Spleen (tissue), 13 donors: ENCODE measurements at places on chromosomes 5 and 9. TPM values are rescaled to one million over a fixed set of nuclear protein-coding genes. Genes with fewer than 3 reads are reported as not detected.

DNA sequence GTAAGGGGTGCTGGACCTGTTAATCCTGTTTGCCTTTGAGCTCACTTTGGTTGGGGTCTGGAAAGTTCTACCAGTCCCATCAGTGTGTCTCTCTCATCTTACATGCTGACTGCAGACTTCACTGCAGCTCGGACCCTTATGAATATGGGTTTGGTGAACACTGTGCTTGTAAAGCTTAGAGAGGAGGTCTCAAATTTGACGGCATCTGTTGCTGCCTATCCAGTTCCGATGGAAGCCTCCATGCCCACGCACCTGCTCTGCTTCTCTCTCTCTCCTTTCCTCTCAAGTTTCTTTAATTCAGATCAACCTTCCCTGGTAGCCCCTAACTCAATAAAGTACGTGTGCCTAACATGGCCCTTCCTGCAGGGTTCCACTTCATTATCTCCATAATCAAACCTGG is 217.9 kb downstream of the HSPA4 start:
- no peak for DNase-seq
- H3K4me1 ChIP-seq, result no peaks in the 10 kb centered on the region
- H3K36me3 ChIP-seq, result no peaks in the 10 kb centered on the region
- no peaks in the 10 kb centered on the region for H3K27me3 ChIP-seq
- H3K4me3 ChIP-seq, result no peak overlapping the region
- no peak overlapping the region for H3K27ac ChIP-seq

GRCh38 chr9:137705906-137706305 is 87.1 kb downstream of the EHMT1 start:
- no peaks in the 10 kb centered on the region for H3K27me3 ChIP-seq
- peaks cover 1% of the 10 kb centered on the region for H3K36me3 ChIP-seq
- H3K4me3 ChIP-seq, result no peak overlapping the region
- peaks cover 41% of the 10 kb centered on the region for H3K4me1 ChIP-seq

GRCh38 chr5:76050134-76050533 is 33.0 kb upstream of the SV2C start:
- no peak overlapping the region for H3K27ac ChIP-seq
- no peaks in the 10 kb centered on the region for H3K27me3 ChIP-seq
- no peaks in the 10 kb centered on the region for H3K36me3 ChIP-seq
- no peak for DNase-seq
- no peaks in the 10 kb centered on the region for H3K4me1 ChIP-seq

GRCh38 chr9:111886983-111887718 is 9.5 kb upstream of the UGCG start:
- DNase-seq, result no peak
- no peak overlapping the region for H3K27ac ChIP-seq
- H3K36me3 ChIP-seq, result no peaks in the 10 kb centered on the region
- peaks cover 14% of the 10 kb centered on the region for H3K4me1 ChIP-seq
- H3K4me3 ChIP-seq, result no peak overlapping the region
- no peaks in the 10 kb centered on the region for H3K27me3 ChIP-seq

PCDHB6 gene
- total RNA-seq, result 0.66 TPM

- H3K36me3 ChIP-seq, result peaks cover 24% of the 10 kb centered on the region
- no peak overlapping the region for H3K4me3 ChIP-seq
- H3K27ac ChIP-seq, result no peak overlapping the region
- no peaks in the 10 kb centered on the region for H3K27me3 ChIP-seq
- DNase-seq, result peak; percentile 80
Measured at GRCh38 chr5:140239939-140240700, 62.8 kb downstream of the PFDN1 start.

DNA sequence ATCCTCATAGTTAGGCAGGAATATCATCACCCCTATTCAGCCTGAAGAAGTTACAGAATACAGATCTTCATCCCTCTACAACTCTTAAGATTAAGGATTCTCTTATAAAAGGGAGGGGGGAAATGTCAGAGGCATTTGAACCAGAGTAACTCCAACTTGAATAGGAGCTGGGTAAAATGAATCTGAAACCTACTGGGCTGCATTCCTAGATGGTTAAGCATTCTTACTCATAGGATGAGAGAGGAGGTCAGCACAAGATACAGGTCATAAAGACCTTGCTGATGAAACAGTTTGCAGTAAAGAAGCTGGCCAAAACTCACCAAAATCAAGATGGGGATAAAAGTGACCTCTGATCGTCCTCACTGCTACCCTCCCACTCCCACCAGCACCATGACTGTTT is 14.4 kb downstream of the FREM1 start:
- no peak overlapping the region for H3K4me3 ChIP-seq
- no peak overlapping the region for H3K27ac ChIP-seq
- no peak for DNase-seq
- H3K36me3 ChIP-seq, result no peaks in the 10 kb centered on the region
- no peaks in the 10 kb centered on the region for H3K27me3 ChIP-seq

GRCh38 chr5:16666130-16666882 is 49.5 kb upstream of the RETREG1 start:
- DNase-seq, result no peak
- no peaks in the 10 kb centered on the region for H3K4me1 ChIP-seq
- peaks cover 57% of the 10 kb centered on the region for H3K36me3 ChIP-seq
- no peak overlapping the region for H3K4me3 ChIP-seq
- no peak overlapping the region for H3K27ac ChIP-seq

TTF1 gene
- total RNA-seq, result 18.5 TPM

OBP2B gene
- total RNA-seq, result not detected

- no peak overlapping the region for H3K4me3 ChIP-seq
- no peak for DNase-seq
- peaks cover 14% of the 10 kb centered on the region for H3K36me3 ChIP-seq
- peaks cover 4% of the 10 kb centered on the region for H3K4me1 ChIP-seq
Measured at GRCh38 chr5:80865551-80865950, 94.6 kb upstream of the RASGRF2 start.

- no peak for DNase-seq
- no peak overlapping the region for H3K4me3 ChIP-seq
- peaks cover 25% of the 10 kb centered on the region for H3K4me1 ChIP-seq
- H3K27ac ChIP-seq, result no peak overlapping the region
Measured at GRCh38 chr9:15505921-15506320, 4.8 kb downstream of the PSIP1 start.

FLT4 gene
- 37.5 TPM for total RNA-seq

DNA sequence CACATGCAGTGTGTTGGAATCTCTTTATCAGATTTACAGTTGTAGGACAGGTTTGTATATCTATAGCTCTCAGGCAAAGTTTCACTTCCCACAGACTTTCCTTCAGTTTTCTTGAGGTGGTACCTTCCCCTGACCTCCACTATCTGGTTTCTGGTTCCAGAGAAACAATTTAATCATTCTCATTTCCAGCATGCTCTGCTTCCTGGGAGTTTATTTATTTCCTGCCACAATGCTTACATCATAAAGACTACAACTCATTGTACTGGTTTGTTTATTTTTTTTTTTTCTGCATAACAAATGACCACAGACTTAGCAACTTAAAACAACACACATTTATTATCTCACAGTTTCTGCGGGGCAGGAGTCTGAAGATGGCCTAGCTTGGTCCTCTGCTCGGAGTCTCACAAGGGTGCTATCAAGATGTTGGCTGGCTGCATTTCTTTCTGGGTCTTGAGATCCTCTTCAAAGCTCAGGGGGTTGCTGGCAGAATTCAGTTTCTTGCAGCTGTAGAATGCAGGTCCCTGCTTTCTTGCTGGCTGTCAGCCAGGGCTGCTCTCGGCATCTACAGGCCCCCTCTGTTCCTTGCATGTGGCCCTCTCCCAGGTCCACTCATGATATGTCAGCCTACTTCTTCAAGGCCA is 247.7 kb downstream of the ENC1 start:
- H3K4me3 ChIP-seq, result no peak overlapping the region
- no peaks in the 10 kb centered on the region for H3K36me3 ChIP-seq
- no peaks in the 10 kb centered on the region for H3K4me1 ChIP-seq

- H3K4me1 ChIP-seq, result no peaks in the 10 kb centered on the region
- peak; percentile 76 for DNase-seq
- H3K27me3 ChIP-seq, result no peaks in the 10 kb centered on the region
- H3K4me3 ChIP-seq, result no peak overlapping the region
- H3K36me3 ChIP-seq, result no peaks in the 10 kb centered on the region
Measured at GRCh38 chr5:152560512-152561137, 155.5 kb upstream of the NMUR2 start.

- H3K36me3 ChIP-seq, result no peaks in the 10 kb centered on the region
- no peak for DNase-seq
- no peaks in the 10 kb centered on the region for H3K4me1 ChIP-seq
- no peaks in the 10 kb centered on the region for H3K27me3 ChIP-seq
Measured at GRCh38 chr9:91483835-91484234, 60.2 kb upstream of the NFIL3 start.

TAF1L gene
- 0.14 TPM for total RNA-seq

DNA sequence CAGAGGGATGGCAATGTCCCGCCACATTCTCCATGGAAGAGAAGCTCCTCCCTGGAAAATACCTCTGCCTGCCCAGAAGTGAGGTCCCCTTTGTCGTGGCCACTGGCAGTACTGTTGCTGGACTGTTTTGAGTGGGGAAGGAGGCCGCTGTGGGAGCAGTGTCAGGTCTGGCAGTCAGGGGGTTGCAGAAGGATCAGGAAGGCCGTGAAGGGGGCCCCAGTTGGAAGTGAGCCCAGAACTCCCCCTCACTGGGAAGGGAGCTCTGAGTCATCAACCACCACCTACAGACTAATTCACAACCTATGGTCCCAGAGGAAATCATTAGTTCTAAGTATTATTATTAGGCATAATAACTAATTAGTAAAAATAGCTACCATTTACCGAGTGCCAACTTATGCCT is 200.4 kb downstream of the TTLL11 start:
- H3K36me3 ChIP-seq, result no peaks in the 10 kb centered on the region
- no peak overlapping the region for H3K4me3 ChIP-seq
- no peak for DNase-seq
- H3K27me3 ChIP-seq, result no peaks in the 10 kb centered on the region
- H3K27ac ChIP-seq, result no peak overlapping the region
- H3K4me1 ChIP-seq, result peaks cover 9% of the 10 kb centered on the region

DNA sequence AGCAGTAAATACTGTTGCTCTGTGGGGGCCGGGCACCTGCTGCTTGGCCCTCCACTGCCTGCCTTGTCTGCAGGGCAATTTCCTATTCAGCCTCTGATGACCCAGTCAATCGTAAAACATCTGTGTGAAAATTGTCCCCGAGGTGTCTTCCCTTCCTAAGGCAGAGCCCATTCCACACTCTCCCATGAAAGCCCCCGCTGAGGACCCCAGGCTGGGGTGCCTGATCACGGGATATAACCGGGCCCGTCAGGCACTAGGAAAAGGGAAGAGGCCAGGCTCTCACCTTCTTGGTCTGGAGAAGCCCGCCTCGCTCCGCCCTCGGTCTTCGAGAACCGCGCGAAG is 27.2 kb upstream of the SCGB3A1 start:
- peak overlapping the region; percentile 13 for H3K4me3 ChIP-seq
- peaks cover 17% of the 10 kb centered on the region for H3K27me3 ChIP-seq
- H3K4me1 ChIP-seq, result peaks cover 12% of the 10 kb centered on the region
- peaks cover 8% of the 10 kb centered on the region for H3K36me3 ChIP-seq
- no peak overlapping the region for H3K27ac ChIP-seq

DNA sequence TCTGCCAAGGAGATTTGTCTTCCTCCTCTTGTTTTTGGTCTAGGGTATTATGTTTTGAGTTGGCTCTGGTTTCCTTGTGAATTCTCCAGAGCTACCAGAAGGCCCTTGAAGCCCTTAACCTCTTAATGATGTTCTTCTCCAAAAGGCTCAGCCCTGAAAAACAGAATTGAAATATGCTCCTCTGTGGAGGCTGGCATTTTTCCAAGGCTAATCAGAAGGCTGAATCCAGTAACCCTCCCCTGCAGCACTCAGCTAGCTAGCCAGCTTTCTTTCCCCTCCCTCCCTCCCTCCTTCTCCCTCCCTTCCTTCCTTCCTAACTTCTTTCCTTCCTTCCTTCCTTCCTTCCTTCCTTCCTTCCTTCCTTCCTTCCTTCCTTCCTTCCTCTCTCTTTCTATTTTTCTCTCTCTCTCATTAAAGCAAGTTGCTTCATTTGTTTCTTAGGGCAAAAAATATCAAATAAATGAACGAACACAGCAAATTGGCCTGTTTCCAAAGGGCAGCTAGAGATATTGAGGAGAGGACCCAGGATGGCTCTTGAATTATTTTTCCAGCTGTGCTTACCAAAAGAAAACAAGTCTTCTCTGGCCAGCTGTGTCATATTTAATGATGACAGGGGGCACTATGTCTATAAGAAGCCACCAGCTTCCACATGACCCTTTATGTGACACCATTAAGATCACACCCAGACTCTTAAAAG is 38.7 kb downstream of the JAKMIP2 start:
- H3K4me3 ChIP-seq, result no peak overlapping the region
- no peaks in the 10 kb centered on the region for H3K4me1 ChIP-seq
- H3K27me3 ChIP-seq, result no peaks in the 10 kb centered on the region
- no peaks in the 10 kb centered on the region for H3K36me3 ChIP-seq
- DNase-seq, result no peak
- no peak overlapping the region for H3K27ac ChIP-seq

GRCh38 chr5:163410505-163410904 is 26.9 kb upstream of the CCNG1 start:
- no peak overlapping the region for H3K4me3 ChIP-seq
- H3K36me3 ChIP-seq, result no peaks in the 10 kb centered on the region
- H3K27ac ChIP-seq, result no peak overlapping the region
- DNase-seq, result no peak
- H3K4me1 ChIP-seq, result peaks cover 5% of the 10 kb centered on the region

ALDH1A1 gene
- total RNA-seq, result 129 TPM

IL9 gene
- total RNA-seq, result not detected

CSNK1G3 gene
- total RNA-seq, result 51.6 TPM

NPDC1 gene
- 102 TPM for total RNA-seq

- no peak overlapping the region for H3K4me3 ChIP-seq
- H3K4me1 ChIP-seq, result no peaks in the 10 kb centered on the region
- no peaks in the 10 kb centered on the region for H3K27me3 ChIP-seq
- no peak for DNase-seq
- H3K36me3 ChIP-seq, result no peaks in the 10 kb centered on the region
- peak overlapping the region; percentile 50 for H3K27ac ChIP-seq
Measured at GRCh38 chr5:53071738-53072137, 37.8 kb downstream of the MOCS2 start.

- H3K27me3 ChIP-seq, result no peaks in the 10 kb centered on the region
- H3K4me1 ChIP-seq, result peaks cover 96% of the 10 kb centered on the region
- no peak for DNase-seq
- no peaks in the 10 kb centered on the region for H3K36me3 ChIP-seq
- no peak overlapping the region for H3K4me3 ChIP-seq
Measured at GRCh38 chr5:151679421-151680155, 7.1 kb downstream of the SPARC start.

- H3K27ac ChIP-seq, result no peak overlapping the region
- H3K4me3 ChIP-seq, result no peak overlapping the region
- H3K36me3 ChIP-seq, result no peaks in the 10 kb centered on the region
- H3K4me1 ChIP-seq, result peaks cover 7% of the 10 kb centered on the region
- DNase-seq, result no peak
Measured at GRCh38 chr5:68176802-68177479, 38.6 kb upstream of the PIK3R1 start.

GRCh38 chr5:142202282-142202681 is 93.7 kb downstream of the NDFIP1 start:
- H3K27ac ChIP-seq, result no peak overlapping the region
- H3K4me1 ChIP-seq, result no peaks in the 10 kb centered on the region
- DNase-seq, result no peak
- H3K36me3 ChIP-seq, result no peaks in the 10 kb centered on the region
- no peaks in the 10 kb centered on the region for H3K27me3 ChIP-seq

DNA sequence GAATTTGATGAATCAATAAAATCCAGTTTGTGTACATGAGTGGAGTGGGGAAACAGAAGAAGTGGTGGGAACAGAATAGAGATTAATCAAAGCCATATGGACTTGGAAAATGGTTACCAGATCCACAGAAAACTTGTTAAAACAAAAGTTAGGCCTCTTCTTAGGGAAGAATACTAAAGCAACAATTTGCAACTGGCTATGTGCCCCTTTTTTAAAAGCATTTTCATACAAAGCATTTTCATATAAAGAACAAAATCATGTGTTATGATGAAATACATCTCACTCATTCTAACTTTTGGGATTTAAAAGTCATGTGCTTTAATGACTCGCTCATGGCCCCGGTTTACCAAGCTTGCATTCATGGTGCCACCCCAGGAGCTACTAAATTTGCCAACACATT is 276.9 kb downstream of the EFNA5 start:
- no peaks in the 10 kb centered on the region for H3K36me3 ChIP-seq
- no peaks in the 10 kb centered on the region for H3K27me3 ChIP-seq
- H3K4me1 ChIP-seq, result peaks cover 12% of the 10 kb centered on the region
- H3K4me3 ChIP-seq, result no peak overlapping the region
